AG04450 (cell line): ENCODE measurements at places on chromosomes 7 and 10.

GRCh38 chr7:80703272-80703671, 64.8 kb downstream of the CD36 start:
- DNase-seq = no peak

- DNase-seq = no peak
Observed at GRCh38 chr10:14602807-14603533, 171.7 kb downstream of the FAM107B start.

- DNase-seq = no peak
Observed at GRCh38 chr10:96270571-96270970, 798 bp downstream of the BLNK start.

DNA sequence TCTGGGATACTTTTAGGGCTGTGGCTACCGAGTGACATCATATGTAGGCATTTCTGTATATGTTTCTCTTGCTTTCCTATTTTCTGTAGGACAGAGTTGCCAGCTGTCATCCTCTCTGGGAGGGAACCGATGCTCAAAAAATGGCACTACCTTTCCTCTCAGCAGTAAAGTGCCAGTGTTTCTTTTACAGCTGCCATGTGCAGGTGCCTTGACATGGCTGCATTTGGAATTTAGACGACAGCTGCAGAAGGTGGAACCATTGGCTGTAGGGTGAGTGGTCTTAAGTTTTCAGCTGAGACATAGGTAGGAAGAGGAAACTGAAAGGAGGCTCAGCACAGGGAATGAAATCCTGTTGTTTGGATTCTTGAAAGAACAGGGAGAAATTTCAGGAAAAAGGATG, 20.2 kb upstream of the RPA3 start:
- DNase-seq = no peak

- peak; percentile 77 for DNase-seq
Observed at GRCh38 chr7:94182066-94182465, 177.9 kb upstream of the BET1 start.

DNA sequence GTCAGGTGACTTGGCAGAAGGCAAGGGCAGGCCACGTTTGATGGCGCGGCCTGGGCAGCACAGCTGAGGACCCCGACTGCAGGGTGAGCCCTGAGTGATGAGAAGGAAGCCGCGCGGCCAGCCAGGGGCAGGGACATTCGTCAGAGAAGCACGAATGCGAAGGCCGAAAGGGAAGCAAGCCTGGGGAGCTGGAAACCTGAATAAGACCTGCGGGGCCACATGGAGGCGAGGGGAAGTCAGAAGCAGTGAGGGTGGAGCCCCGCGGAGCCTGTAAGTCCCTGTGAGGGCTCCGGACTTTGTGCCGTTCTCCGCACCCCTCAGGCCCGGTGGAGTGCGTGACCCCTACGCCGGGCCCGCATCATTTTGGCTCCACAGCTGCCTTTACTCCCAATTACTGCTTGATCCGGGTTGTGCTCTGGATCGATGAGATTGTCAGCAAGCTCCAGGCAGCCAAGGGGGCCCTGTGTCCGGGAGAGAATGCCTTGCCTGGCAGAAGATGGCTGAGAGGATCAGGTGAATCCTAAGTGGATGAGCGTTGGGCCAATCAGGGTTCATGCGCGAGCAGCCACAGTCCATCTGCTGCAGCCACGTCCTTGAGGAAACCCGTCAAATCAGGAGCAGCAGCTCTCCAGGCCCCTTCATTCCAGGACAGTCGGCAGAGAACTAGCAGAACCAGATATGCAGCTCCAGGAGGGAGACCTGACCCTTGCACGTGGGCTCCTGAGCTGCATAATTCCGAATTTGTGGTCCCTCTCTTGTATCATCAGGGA, 293.3 kb upstream of the SHH start:
- DNase-seq = no peak

DNA sequence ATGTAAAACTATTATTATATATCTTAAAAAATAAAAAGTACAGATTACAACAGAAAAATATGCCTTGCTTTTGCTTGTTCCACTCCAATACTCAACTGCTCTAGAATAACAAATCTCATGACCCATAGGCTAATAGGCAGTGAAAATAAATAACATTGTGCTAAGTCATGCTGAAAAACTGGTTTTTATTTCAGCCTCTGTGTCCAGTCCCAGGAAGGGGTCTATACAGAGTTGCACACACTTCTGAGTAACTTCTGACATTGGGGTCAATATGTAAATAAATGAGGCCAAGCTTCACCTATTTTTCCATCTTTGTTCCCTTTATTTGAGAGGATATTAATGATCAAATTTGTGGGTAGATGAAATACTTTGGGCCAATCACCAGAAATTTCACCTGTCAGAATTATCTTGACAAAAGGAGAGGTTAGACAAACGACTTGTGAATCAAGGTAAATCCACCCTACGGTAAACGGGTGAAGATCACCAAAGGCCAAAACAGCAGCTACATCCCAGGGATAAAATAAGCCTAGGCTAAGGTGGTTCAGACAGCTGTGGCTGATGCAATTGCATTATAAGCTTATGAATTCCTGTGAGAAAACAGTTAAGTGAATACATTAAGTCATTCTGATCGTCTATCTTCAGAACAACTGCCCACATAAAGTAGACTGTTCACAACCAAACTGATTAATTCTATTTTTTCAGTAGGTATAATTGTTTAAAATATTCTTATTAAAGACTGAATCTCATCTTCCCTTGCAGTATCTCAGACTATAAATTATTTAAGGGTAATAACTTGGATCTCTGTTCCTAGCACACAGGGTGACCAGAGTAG, 87.5 kb downstream of the UBE2H start:
- DNase-seq = no peak

- no peak for DNase-seq
Observed at GRCh38 chr7:24894429-24895221, 85.4 kb downstream of the OSBPL3 start.
